T-cell (primary cell): ENCODE measurements at places on chromosomes 16 and 17. TPM values are rescaled to one million over a fixed set of nuclear protein-coding genes. Genes with fewer than 3 reads are reported as not detected.

Gene TBC1D28
- total RNA-seq: not detected

Gene KAT8
- 97.2 TPM for total RNA-seq

Gene DBNDD1
- 0.70 TPM for total RNA-seq

Gene CCL1
- not detected for total RNA-seq

Gene USP31
- 5.6 TPM for total RNA-seq

Gene WRAP53
- 8.0 TPM for total RNA-seq

Gene TMC7
- total RNA-seq: not detected

Gene TNFSF13
- total RNA-seq: 1.3 TPM

Gene PROCA1
- 10.2 TPM for total RNA-seq

Gene IKZF3
- total RNA-seq: 112 TPM

Gene CA7
- total RNA-seq: not detected

Gene USP6
- total RNA-seq: 0.06 TPM

Gene SYCE1L
- total RNA-seq: 4.0 TPM

Gene CTRB1
- 8.3 TPM for total RNA-seq

Gene PTX4
- total RNA-seq: not detected
